ENCODE measurements at places on chromosomes 7 and 10.
A peak's percentile ranks its signal among the peaks of the same experiment; 100 is the strongest.

- no peak for DNase-seq
- no peak overlapping the region for H3K4me3 ChIP-seq
- H3K4me1 ChIP-seq: no peaks in the 10 kb centered on the region
- no peak overlapping the region for H3K27ac ChIP-seq
- H3K36me3 ChIP-seq: peaks cover 11% of the 10 kb centered on the region
These were observed 55.2 kb downstream of the LHPP start for GRCh38 chr10:124516746-124517397.

GRCh38 chr7:266851-267840 lies 22.8 kb upstream of the FOXL3 start:
- DNase-seq: no peak
- no peaks in the 10 kb centered on the region for H3K27me3 ChIP-seq
- no peak overlapping the region for H3K27ac ChIP-seq
- no peaks in the 10 kb centered on the region for H3K36me3 ChIP-seq
- peaks cover under 1% of the 10 kb centered on the region for H3K4me1 ChIP-seq

DNA sequence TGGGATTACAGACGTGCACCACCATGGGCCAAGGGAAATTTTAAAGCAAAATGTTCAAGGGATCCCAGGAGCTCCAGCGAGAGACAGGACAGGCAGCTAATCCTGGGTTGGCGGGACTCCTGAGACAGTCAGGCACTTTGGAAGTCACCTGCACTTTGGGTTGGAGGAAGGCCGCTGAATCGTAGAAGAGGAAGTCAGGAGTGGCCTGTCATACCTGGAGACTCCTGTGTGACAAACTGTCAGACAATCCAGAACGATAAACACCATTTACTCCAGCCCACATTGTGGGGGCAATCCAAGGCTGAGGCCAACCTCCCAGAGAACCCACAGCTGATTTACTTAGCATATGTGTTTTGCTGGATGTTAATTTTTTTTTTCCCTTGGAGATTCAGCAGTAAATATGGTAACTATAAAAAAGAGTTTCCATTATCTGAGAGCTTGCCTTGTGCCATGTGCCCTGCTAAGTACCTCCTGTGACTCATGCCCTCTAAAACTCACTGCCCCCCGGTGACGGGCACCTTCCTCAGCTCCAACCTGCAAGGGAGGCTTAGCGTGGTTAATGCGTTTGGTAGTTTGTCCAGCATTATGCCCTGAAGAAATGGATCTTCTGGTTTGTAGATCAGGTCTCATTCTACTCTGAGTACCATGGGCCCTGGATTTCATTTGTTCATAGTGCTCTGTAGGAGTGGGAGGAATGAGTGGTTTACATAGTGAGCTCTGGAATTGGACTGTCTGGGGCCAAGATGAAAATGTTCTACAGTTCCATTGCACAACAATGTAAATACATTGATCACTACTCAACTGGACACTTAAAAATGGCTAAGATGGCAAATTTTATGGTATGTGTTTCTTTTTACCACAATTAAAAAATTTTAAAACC lies 50.9 kb downstream of the ICA1 start:
- no peak overlapping the region for H3K4me3 ChIP-seq
- H3K27me3 ChIP-seq: no peaks in the 10 kb centered on the region
- H3K4me1 ChIP-seq: no peaks in the 10 kb centered on the region
- no peak for DNase-seq
- no peaks in the 10 kb centered on the region for H3K36me3 ChIP-seq
- H3K27ac ChIP-seq: no peak overlapping the region

- no peaks in the 10 kb centered on the region for H3K4me1 ChIP-seq
- H3K4me3 ChIP-seq: no peak overlapping the region
- H3K27me3 ChIP-seq: no peaks in the 10 kb centered on the region
- H3K27ac ChIP-seq: no peak overlapping the region
These were observed 76.9 kb downstream of the ELMO1 start for GRCh38 chr7:37371755-37372154.

- no peak for DNase-seq
- peaks cover 17% of the 10 kb centered on the region for H3K27me3 ChIP-seq
- H3K36me3 ChIP-seq: no peaks in the 10 kb centered on the region
- peaks cover 64% of the 10 kb centered on the region for H3K4me1 ChIP-seq
- no peak overlapping the region for H3K4me3 ChIP-seq
These were observed 118.0 kb downstream of the WDFY4 start for GRCh38 chr10:48802611-48803071.

- no peaks in the 10 kb centered on the region for H3K36me3 ChIP-seq
- no peaks in the 10 kb centered on the region for H3K27me3 ChIP-seq
- H3K4me3 ChIP-seq: no peak overlapping the region
- no peaks in the 10 kb centered on the region for H3K4me1 ChIP-seq
These were observed 37.8 kb downstream of the CRHR2 start for GRCh38 chr7:30644286-30644955.

- H3K27ac ChIP-seq: no peak overlapping the region
- no peak for DNase-seq
- no peaks in the 10 kb centered on the region for H3K27me3 ChIP-seq
- no peaks in the 10 kb centered on the region for H3K36me3 ChIP-seq
- no peak overlapping the region for H3K4me3 ChIP-seq
These were observed 167.0 kb downstream of the SNX13 start for GRCh38 chr7:17773289-17773626.

DNA sequence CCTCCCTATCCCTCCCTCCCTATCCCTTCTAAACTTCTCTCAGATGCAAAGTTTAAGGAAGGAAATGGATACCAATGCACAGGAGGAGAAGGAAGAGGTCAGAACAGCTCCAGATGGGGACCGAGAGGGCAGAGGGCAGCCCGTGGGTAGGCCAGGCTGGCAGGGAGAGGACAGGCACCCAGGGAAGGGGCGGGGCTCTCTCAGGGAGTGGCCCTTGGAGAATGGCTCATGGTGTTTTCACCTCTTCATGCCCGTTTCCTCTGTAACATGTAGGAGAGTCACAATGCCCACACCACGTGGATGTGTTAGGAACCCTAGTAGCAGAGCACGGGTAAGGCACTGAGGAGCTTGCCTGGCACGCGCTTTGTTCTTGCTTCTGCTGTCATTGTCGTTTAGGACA lies 264.5 kb downstream of the CELF2 start:
- no peak for DNase-seq
- H3K4me3 ChIP-seq: no peak overlapping the region
- no peaks in the 10 kb centered on the region for H3K27me3 ChIP-seq
- H3K4me1 ChIP-seq: no peaks in the 10 kb centered on the region
- H3K27ac ChIP-seq: peak overlapping the region; percentile 18

DNA sequence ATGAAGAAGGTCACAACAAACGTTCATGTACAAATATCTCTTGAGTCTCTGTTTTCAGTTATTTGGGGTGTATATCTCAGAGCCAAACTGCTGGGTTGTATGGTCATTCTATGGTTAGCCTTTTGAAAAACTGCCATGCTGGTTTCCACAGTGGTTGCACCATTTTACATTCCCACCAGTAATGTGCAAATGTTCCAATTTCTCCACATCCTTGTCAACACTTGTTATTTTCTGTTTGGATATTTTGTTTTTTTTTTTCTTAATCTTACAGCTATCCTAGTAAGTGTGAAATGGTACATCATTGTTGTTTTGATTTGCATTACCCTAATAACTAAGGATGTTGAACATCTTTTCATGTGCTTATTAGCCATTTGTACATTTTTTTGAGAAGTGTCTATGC lies 13.0 kb upstream of the C1GALT1 start:
- H3K4me3 ChIP-seq: no peak overlapping the region
- H3K27ac ChIP-seq: no peak overlapping the region
- no peaks in the 10 kb centered on the region for H3K36me3 ChIP-seq
- H3K4me1 ChIP-seq: peaks cover 5% of the 10 kb centered on the region

GRCh38 chr10:77911535-77912123 lies 14.9 kb downstream of the DLG5 start:
- H3K4me1 ChIP-seq: peaks cover 3% of the 10 kb centered on the region
- H3K27me3 ChIP-seq: peaks cover 15% of the 10 kb centered on the region
- H3K27ac ChIP-seq: no peak overlapping the region
- no peak overlapping the region for H3K4me3 ChIP-seq
- DNase-seq: no peak

GRCh38 chr10:124002391-124003069 lies 90.9 kb downstream of the CHST15 start:
- no peak overlapping the region for H3K27ac ChIP-seq
- H3K4me3 ChIP-seq: no peak overlapping the region
- no peaks in the 10 kb centered on the region for H3K36me3 ChIP-seq
- DNase-seq: no peak
- H3K4me1 ChIP-seq: peaks cover 8% of the 10 kb centered on the region

DNA sequence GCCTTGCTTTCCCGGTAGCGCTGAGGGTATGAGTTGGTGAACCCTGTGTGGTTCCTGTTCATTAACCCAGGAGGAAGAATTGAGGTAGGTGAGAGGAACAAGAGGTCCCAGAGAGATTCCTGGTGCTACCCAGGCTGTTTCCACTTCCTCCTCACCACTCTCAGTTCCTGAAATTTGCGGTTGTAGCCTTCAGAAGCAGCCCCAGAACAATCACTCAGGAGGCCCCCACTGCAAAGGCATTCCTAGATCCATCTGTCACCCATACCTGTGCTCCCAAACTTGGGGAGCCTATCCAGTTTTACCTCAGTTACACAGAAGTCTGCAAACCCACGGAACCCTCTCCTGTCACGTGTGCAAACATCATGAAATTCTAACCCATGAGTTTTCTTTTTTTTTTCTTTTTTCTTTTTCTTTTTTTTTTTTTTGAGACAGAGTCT lies 9.0 kb upstream of the PIP4K2A start:
- no peaks in the 10 kb centered on the region for H3K27me3 ChIP-seq
- no peak for DNase-seq
- H3K36me3 ChIP-seq: no peaks in the 10 kb centered on the region
- no peak overlapping the region for H3K27ac ChIP-seq

DNA sequence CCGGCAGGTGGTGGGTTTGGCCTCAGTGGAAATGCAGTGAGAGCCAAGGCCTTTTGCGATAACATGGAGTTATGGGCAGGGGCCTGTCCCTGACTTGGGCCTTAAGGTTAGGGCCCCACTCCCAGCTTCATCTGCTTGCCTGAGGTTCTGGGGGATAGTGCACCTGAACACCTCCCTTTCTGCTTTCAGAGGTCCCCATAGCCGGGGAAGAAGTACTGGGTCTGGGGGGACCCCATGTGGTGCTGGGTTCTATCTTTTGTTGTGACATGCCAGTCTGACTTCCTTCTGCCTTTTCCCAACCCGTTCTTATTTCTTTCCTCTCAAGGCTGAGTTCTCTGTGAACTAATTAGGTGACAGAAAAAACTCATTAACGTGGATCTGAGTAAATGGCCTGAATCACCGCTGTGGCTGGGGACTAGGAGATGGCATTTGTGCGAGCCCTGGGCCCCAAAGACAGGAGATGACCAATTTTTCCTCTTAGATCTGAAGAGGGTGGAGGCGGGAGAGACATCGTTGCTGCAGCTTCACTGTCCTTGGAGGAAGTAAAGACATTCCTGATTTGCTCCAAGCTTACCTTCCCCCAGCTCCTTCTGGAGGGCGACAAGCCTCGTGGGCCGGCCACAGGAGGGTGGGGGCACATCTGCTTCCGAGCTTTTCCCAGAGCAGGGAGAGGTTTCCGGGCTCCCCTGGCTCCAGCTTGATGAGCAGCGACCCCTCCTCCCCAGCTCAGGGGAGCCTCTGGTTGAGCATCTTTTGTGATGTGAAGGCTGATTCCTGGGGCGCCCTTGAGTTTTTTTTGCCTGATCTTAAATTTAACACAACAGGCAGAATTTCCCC lies 2.0 kb downstream of the AGAP3 start:
- H3K27me3 ChIP-seq: peaks cover 23% of the 10 kb centered on the region
- DNase-seq: no peak

- H3K27ac ChIP-seq: no peak overlapping the region
- H3K36me3 ChIP-seq: no peaks in the 10 kb centered on the region
- no peak for DNase-seq
- no peaks in the 10 kb centered on the region for H3K4me1 ChIP-seq
These were observed 11.2 kb upstream of the EPHA1 start for GRCh38 chr7:143419880-143420279.

DNA sequence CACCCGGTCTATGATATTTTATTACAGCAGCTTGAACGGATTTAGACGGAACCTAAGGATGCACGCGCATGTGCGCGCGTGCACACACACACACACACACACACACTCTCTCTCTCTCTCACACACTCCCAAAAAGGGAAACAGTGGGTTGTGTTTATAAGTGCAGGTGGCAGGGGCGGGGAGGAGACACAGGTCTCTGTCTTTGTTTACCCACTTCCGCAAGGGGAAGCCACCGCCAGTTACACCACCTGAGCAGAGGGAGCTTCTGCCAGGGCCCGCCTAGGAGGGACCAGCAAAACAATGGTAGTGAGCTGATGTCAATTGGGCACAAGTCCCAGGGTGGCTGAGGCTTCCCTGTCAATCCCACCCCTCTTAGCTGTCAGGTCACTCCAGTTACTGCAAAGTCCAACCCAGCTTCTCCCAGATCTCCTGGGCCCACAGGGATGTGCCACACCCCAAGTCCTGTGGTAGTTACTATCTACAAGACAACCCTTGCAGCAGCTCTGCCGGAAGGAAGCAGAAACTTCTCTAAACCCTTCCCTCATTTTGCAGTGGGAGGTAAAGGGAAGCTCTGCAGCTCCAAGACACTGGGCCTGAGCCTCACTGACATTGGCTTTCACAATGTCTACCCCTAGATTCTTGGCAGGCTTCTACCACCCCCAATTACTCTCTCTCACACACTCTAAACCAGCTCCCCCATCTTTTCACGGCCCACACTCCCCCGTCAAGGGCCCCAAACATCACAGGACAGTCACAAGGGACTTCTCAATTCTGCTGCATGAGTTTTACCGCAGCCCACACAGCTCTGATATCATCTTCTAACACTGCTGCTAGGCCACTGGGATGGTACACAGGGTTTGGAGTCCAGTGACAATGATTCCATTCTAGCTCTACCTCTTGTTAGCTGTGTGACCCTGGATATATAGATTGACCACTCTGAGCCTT lies 17.6 kb downstream of the ANXA11 start:
- DNase-seq: peak; percentile 80
- H3K4me1 ChIP-seq: peaks cover 42% of the 10 kb centered on the region
- peak overlapping the region; percentile 33 for H3K4me3 ChIP-seq

DNA sequence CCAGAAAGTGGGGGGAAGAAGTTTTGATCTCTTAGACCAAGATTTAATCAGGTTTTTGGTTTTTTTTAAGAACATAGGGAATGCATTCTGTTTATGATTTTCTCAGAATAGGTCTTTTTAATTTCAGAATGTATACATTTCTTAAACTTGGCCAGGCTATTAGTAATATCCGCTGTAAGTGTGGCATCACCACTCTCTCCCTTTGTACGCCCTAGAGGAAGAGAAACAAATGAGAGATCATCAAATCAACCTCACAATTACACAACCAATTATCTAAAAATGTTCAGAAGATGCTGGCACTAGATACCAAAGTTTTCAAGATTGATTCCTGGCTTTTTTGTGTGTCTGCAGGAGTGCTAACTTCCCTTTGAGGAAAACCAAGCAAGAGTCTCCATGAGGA lies 70.0 kb downstream of the KLF6 start:
- H3K4me3 ChIP-seq: no peak overlapping the region
- H3K27me3 ChIP-seq: no peaks in the 10 kb centered on the region
- H3K27ac ChIP-seq: no peak overlapping the region
- no peak for DNase-seq

- no peaks in the 10 kb centered on the region for H3K4me1 ChIP-seq
- no peaks in the 10 kb centered on the region for H3K36me3 ChIP-seq
- DNase-seq: no peak
- no peak overlapping the region for H3K27ac ChIP-seq
These were observed 707.2 kb downstream of the PARD3 start for GRCh38 chr10:34107626-34108516.

- no peak overlapping the region for H3K27ac ChIP-seq
- H3K4me3 ChIP-seq: no peak overlapping the region
- no peaks in the 10 kb centered on the region for H3K27me3 ChIP-seq
- peaks cover 48% of the 10 kb centered on the region for H3K4me1 ChIP-seq
These were observed 8.3 kb upstream of the DENND10 start for GRCh38 chr10:119095640-119096039.
